Activated naive CD8-positive, alpha-beta T cell treated with anti-CD3 and anti-CD28 coated beads, Interleukin-2, amount 50 U/mL, for 24 hours (primary cell): ENCODE measurements at places on chromosomes 2 and 18.

GRCh38 chr2:64928813-64929212, 60.4 kb upstream of the SLC1A4 start:
- DNase-seq: no peak

GRCh38 chr2:181105562-181105961, 125.2 kb downstream of the UBE2E3 start:
- no peak for DNase-seq

DNA sequence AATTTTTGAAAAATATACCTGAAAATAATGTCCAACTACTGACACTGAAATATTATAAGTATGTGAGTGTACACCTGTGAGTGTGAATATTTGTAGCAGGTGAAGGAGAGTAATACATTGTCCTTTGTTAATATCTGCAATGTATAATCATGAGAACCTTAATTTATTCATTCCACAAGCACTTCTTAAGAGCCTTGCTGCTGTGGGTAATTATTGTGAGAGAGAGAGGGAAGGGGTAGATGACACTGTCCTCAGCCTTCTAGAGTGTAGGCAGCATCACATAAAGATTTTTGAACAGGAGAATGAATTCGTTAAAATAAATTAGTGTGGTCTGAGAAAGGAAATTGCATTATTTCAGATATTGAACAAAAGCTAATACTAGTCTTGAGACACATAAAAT, 157.2 kb downstream of the MAP2 start:
- DNase-seq: no peak

- DNase-seq: no peak
Observed at GRCh38 chr18:78421392-78421791, 558.2 kb upstream of the SALL3 start.

- no peak for DNase-seq
Observed at GRCh38 chr2:217631115-217631514, 371.7 kb downstream of the TNS1 start.

- no peak for DNase-seq
Observed at GRCh38 chr2:112523291-112523777, 18.9 kb upstream of the POLR1B start.
